T-helper 9 cell (primary cell): ENCODE measurements at places on chromosomes 1 and 21.

GRCh38 chr1:52057876-52058415 lies 1.9 kb downstream of the BTF3L4 start:
- no peak for DNase-seq

- no peak for DNase-seq
Observed at GRCh38 chr1:231376875-231377549, 38.9 kb downstream of the SPRTN start.

- DNase-seq: no peak
Observed at GRCh38 chr21:38958940-38959691, 153.4 kb downstream of the ETS2 start.

GRCh38 chr1:221174330-221174993 lies 295.2 kb downstream of the HLX start:
- no peak for DNase-seq

DNA sequence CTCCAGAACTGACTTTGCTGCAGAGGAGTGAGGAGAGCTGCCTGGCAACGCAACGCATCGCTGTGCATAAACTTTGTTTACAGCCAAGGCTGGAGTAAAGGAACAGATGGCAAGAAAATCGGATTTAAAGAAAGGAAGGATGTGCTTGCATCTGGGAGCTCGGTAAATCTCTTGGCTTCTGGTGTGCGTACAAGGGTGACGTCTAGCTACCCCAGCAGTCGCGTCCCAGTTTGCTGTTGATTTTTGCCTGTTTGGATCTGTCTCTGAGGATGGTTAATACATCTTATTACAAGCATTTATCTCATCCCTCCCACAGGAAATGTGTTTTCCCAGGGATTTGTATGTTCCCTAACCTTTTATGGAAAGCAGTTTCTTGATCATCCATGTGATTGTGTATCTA lies 73.3 kb upstream of the RALGPS2 start:
- no peak for DNase-seq

GRCh38 chr1:19384772-19385187 lies 72.7 kb downstream of the SLC66A1 start:
- no peak for DNase-seq

- no peak for DNase-seq
Observed at GRCh38 chr1:7249516-7249915, 464.3 kb downstream of the CAMTA1 start.
